Kidney epithelial cell (primary cell): ENCODE measurements at places on chromosomes 3 and 15.

GRCh38 chr15:38238311-38238710 lies 14.3 kb upstream of the SPRED1 start:
- DNase-seq: no peak

DNA sequence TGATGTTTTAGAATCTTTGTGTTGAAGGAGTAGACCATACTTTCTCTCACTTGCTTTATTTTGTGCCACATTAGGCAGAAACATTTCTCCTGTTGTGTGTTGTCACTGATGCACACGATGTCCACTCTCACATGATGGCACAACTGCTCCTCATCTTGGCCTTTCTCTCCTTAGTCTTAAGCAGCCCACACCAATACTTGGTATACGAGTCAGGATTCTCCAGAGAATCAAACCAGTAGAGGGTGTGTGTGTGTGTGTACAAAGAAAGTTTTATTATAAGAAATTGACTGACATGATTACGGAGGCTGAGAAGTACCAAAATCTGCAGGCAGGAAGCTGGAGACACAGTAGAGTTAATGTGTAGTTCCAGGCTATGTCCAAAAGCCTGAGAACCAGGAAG lies 187.1 kb downstream of the ALCAM start:
- DNase-seq: no peak

DNA sequence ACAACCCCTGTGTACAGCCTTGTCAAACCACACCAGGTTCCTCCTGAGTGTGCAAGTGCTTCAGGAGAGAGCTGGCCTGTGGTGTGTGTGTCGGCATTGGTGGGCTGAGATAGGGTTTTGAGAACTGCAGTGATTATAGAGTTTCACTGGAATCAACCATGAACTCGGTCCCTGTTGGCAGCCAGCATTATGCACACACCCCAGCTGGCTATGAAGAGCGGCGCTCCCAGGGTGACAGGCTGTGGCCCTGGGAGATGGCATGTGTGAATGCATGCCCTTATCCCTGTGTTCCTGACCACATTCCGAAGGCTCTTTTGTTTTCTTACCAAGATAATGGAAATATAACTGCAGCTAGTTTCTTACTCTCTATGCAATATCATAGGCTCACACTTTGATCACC lies 101.8 kb downstream of the SNRK start:
- no peak for DNase-seq

DNA sequence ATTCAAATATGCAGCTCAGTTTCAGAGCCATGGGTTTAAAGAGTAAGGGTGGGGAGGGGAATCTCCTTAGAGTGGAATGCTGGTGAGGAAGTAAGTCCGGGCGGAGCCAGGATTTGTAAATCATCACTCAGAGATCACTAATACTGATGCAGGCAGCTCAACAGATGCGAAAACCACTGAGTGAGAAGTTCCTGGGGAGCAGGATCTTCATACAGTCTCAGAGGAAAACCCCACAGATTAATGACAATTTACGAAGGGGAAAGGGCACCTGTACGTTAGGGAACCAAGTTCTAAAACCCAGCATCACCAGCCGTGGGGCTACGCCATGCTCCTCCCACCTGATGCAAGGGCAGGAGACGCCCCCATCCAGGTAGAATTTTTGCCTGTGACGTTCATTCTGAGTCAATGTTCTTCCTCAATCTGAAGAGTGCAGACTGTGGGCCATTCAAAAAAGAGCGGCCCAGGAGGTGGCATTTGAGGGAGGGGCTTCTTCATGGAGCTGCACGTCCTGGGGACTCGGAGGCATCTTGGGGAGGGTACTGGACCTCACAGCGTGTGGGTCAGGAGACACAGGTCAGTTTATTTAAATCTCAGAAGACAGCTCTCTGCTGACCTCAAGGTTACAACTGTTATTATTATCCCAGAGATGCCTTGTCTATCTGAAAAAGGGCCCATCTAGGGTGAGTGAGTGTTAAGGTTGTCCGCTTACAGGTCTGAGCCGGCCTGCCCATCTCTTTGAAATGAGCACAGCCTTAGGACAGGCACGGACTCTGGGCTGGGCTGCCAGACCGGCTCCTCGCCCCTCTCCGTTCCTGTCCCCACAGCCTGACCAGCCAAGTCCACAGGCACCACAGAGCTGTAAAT lies 228.0 kb downstream of the XXYLT1 start:
- no peak for DNase-seq

DNA sequence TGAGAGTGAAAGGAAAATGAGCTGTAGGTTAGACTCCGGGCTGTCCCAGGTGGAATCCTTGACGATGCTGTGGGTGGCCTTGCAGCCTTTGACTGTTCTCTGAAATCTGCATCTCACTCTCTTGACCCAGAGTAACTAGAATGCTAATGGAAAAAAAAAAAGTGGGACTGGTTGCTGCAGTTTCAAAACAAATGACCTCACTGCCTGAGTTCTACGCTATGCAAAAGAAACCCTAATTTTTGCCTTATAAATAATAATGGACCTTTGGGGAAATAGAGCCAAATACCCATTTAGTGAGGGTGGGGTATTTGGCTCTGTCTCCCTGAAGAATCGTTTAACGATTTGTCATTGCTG lies 309.7 kb upstream of the C2CD4B start:
- DNase-seq: no peak

DNA sequence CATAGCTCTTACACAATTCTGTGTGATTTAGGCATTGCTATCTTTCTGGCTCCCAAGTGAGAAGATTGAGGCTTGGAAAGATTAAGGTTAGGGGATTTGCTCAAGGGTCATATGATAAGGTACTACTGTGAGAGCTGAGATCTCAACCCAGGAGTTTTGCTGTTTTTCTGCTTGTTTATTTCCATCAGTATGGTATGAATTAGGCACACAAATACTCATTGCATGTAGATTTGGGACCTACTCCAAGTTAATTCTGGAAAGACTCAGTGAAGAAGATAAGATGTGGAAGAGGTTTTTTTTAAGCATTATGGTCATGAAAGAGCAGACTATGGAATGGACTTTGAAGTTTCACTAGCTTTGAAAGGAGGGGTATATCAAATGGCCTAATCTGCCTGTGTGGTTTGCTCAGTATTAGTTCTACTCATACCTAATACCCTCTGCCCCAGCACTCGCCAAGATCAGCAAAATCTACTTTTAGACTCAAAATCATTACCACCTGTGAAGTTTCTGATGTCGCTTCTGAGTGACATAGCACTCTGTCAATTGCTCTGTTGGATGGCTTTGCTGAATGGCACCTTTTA lies 12.5 kb downstream of the MBNL1 start:
- DNase-seq: no peak

- no peak for DNase-seq
Observed at GRCh38 chr3:41457176-41457575, 257.9 kb downstream of the CTNNB1 start.

GRCh38 chr15:31932576-31932975 lies 97.7 kb upstream of the CHRNA7 start:
- no peak for DNase-seq

- no peak for DNase-seq
Observed at GRCh38 chr3:37897763-37898162, 36.1 kb downstream of the CTDSPL start.

DNA sequence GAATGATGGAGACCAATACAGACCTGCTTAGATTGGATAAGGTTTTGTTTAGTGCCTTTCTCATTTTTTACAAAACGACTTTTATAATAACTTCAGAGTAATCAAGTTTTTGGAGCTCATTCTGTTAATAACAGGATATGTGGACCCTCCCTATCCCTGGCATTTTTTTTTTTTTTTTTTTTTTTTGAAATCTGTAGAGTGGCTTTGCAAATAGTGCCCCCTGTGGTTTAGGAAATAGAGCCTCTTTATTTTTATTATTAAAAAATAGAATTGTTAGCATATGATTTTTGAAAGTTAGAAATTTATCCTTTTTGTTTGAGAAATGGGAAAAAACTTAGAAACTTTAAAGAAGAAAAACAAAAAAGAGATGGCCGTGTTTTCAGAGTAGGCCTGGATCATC lies 11.4 kb downstream of the SKIL start:
- no peak for DNase-seq

- DNase-seq: no peak
Observed at GRCh38 chr3:14170531-14171159, 7.8 kb downstream of the XPC start.

- no peak for DNase-seq
Observed at GRCh38 chr3:152254041-152254440, 14.7 kb upstream of the MBNL1 start.

DNA sequence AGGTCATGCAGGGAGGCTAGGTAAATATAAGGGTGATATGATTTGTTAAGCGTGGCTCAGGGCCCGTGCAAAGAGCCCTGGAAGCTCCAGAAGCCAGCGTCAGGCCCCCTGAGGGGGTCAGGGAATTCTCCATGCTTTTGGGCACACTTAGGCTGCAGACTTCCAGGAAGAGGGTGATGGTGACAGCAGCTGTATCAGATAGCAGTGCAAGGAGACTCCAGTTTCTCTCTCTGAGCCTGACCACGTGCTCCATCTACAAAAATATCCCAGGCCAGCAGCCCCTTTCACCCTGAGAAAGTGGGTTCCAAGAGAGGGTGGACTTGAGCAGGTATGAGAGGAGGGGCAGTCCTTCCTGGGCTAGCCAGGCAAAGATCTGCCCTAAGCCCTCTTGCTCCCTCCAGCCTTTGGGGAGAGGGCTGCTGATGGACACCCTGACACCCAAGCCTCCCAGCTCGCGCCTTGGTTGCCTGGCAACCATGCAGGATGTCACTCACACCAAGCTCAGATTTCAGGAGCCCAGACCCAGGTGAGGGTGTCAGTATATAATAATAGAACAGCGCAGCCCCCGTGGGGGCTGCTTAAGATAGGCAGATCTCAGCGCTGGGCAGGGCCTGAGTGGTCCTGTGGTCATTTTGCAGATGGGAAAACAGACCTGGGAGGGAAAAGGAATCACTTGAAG lies 35.8 kb downstream of the ATP2B2 start:
- DNase-seq: no peak

DNA sequence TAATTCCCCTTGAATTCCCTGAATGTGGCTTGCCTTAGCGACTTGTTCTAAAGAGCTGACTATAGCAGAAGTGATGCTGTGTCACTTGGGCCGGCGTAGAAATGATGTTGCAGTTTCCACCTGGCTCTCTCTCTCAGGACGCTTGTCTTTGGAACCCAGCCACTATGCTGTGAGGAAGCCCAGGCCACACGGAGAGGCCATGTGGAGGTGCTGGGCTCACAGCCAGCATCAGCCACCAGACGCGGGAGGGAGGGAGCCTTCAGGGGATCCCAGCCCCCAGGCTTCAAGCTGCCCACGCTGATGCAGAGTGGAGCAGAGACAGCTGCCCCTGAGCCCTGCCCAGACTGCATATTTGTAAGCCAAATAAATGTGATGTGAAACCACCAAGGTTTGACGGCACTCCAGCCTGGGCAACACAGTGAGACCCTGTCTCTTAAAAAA lies 18.6 kb downstream of the RNU5B-1 start:
- no peak for DNase-seq

GRCh38 chr3:97901313-97902248 lies 70.7 kb downstream of the RIOX2 start:
- no peak for DNase-seq

- no peak for DNase-seq
Observed at GRCh38 chr3:158050461-158050860, 55.8 kb downstream of the SHOX2 start.

DNA sequence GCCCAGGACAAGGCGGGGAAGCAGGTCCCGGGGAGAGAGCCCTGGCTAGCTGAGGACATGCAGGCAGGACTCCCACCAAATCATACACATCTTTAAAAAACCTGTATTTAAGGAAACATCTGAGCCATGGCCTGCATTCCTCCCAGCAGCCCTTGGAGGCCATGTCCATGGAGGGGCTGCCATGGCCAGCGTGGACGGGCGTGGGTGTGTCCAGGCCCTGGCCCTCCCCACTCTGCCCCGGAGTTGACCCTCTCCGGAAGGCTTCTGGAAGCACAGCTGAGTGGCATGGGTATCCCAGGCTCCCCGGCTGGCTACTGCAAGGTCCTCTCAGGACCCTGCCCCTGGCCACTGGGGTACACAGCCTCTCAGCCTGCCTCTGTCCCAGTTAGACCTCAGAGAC lies 149.8 kb downstream of the NSMCE3 start:
- no peak for DNase-seq
